ENCODE measurements at places on chromosomes 1 and 21. TPM values are rescaled to one million over a fixed set of nuclear protein-coding genes. Genes with fewer than 3 reads are reported as not detected.

DNA sequence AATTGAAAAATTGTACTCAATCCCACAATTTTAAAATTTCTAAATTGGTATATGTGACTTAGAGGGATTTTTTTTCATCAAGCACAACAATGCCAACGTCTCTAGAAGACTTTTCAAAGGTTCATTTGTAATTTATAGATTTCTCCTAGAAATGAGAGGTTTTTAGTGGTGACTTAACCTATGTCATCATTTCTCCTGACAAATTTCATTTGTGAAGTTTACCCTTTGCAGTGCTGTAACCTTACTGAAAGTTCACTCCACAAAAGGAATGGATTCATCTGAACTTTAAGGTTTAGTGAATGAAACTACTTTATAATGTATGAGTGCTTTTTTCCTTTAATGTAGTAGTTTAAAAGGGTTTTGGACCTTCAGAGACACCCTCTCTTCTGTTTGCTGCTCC, 16.1 kb downstream of the RBM15 start:
- no peak for DNase-seq

- no peak for DNase-seq
These were observed 114.7 kb upstream of the SERBP1 start for GRCh38 chr1:67544921-67545320.

- peak; percentile 89 for DNase-seq
These were observed 21.7 kb upstream of the LAMC2 start for GRCh38 chr1:183164340-183164739.

DNA sequence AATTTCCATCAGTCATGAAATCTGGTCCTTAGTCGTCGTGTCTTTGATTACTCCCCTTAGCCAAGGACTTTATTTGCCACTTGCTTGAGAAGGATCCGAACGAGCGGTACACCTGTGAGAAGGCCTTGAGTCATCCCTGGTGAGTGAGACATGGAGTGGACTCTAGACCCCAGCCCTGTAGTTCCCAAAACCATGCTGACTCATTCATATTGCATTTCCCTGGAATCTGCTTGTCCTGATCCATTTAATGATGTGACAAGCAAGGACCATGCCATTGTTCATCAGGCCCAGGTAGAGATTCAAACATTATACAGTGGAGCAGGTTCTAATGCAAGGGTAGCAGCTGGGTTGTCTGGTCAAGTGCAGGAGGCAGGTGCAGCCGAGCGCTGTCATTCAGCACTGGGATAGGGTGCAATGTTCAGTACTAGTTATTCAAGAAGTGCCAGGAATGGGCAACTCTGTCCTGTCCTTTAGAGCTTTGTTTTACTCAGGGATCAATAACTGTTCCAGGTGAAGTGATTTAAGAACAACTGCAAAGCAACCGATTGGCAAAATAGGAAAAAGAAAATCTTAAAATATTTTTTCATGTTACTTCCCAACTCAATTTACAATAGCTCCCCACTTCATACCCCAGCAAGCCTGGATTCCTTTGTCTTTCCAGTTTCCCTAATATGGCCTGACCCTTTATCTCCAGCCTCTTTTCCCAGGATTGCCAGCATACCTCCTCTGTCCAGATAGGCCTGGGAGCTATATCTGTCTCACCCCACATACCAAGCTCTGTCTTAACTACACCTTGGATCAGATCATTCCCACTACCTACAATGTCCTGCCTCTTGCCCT, 26.5 kb downstream of the CAMK1G start:
- DNase-seq = no peak

- no peak for DNase-seq
These were observed 39.0 kb upstream of the CD5L start for GRCh38 chr1:157880621-157881020.

GRCh38 chr1:205351984-205352713, 4.6 kb downstream of the KLHDC8A start:
- no peak for DNase-seq

The KRTAP19-3 gene
- not detected for total RNA-seq

The AMY1B gene
- not detected for total RNA-seq
